ENCODE measurements at places on chromosomes 7 and 10. TPM values are rescaled to one million over a fixed set of nuclear protein-coding genes. Genes with fewer than 3 reads are reported as not detected.

- DNase-seq, result no peak
These were observed 40.0 kb upstream of the NPFFR1 start for GRCh38 chr10:70323697-70324338.

GRCh38 chr7:7489546-7489945 is 46.1 kb downstream of the COL28A1 start:
- no peak for DNase-seq

DNA sequence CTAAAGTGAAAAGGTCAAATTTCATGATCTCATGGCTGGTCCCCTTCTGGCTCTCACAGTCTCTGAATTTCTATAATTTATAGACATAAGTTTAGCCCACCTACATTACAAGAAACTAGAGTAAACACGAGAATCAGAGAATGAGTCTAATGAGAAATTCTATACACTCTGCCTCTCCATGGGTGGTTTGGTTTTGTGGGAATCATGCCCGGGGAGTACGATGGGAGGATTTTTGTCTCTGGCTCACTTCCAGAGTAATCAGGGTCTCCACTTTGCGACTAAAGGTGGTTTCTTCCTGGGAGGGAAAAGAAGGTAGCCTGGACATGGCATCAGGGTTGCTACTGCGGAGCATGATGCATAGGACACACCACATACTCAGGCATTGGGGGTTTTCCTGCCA is 69.7 kb downstream of the MRC1 start:
- DNase-seq, result no peak

- DNase-seq, result no peak
These were observed 476.1 kb downstream of the IPMK start for GRCh38 chr10:57791546-57791945.

GRCh38 chr10:65548001-65548400 is 1377.8 kb upstream of the LRRTM3 start:
- DNase-seq, result no peak

GRCh38 chr7:2109936-2110609 is 122.7 kb downstream of the MAD1L1 start:
- DNase-seq, result peak; percentile 90

GRCh38 chr10:59857049-59857448 is 49.3 kb downstream of the CCDC6 start:
- DNase-seq, result no peak

GRCh38 chr7:41472427-41473125 is 230.3 kb downstream of the INHBA start:
- DNase-seq, result no peak

DNA sequence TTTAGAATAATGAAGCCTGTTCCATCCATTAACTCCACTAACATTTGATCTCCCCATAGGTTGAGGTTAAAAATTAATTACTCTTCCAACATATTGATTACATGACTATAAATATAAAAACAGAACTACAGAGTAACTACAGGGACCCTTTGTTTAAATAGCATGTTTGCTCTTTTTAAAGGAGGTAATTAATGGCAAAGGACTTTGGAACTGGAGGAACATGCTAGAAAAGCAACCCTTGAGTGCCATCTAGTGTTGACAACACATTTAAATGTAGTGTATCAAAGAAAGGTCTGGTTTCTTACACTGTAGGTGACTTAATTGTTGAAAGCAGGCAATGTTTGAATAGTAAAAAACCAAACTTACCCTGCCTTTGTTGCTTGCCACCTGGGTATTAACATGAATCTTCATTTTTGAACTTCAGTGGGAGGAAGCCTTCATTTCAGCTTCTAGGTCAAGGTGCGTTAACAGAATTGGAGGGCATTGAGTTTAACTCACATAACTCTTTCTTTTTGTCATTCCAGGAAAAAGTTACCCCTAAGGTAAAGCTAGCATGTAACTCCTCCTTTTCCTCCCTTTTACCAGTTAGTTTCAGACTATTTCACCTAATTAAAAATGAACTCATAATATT is 52.6 kb upstream of the CAPZA2 start:
- DNase-seq, result peak; percentile 21

DNA sequence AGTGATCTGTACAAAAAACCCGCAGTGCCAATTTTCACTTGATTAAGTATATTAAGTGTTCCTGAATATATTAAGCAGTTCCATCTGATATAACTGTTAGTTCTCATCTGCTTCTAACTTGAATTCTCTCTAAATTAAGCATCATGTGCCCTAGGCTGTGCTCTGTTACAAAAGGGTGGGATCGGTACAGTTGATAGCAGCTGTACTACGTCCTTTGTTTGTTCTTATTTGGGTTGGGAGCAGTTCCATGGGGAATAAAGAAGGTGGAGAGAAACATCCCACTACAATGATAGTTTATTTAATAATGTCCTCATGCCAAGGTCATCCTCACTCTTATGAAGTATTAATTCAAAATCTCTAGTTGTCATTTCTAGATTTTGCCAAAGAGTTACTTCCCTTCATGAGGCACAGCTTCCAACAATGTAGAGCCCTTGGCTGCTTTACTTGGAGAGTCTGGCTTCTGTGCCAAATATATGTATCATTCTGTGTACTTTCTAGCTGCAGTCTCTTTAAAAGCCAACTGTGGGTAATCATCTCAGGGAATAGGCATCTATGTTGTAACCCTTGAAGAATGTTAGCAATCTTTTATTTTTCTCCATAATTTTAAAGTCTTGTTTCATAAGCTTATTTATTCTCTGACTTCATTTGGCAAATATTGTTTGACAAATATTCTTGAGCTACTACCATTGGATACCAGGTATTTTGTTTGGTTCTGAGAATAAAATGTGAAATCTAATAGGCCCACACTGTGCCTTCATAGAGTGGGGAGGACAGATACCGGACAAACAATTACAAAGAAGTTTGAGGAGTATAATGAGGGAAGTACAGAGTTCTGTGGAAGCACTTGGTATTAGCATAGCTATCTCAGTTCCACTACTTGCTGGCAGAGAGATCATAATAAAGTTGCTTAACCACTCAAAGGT is 22.4 kb upstream of the AHR start:
- no peak for DNase-seq

GRCh38 chr7:107045195-107045960 is 873 bp downstream of the PRKAR2B start:
- DNase-seq, result no peak

- DNase-seq, result no peak
These were observed 64.4 kb upstream of the LEP start for GRCh38 chr7:128176696-128177095.

Gene MYO3A
- not detected for total RNA-seq

Gene MYOF
- total RNA-seq, result 10.5 TPM

Gene MAGI2
- total RNA-seq, result 0.07 TPM

Gene TMEM196
- not detected for total RNA-seq
